ENCODE measurements at places on chromosomes 12 and 14.
A peak's percentile ranks its signal among the peaks of the same experiment; 100 is the strongest.

DNA sequence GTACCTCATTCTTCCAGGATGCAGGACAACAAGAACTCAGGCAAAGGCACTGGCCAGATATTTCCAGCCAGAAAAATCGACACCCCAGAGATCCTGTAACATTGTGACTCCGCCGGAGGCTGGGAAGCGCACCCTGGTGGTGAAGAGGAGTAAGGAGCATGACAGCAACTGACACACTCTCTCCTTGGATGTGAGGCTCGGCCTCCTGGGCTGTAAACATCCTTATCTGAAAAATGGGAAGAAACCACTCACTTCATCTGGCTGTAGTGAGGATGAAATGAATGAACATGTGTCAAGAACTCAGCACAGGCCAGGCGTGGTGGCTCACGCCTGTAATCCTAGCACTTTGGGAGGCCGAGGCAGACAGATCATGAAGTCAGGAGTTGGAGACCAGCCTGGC lies 27.5 kb downstream of the TCHP start:
- peak; percentile 36 for DNase-seq

DNA sequence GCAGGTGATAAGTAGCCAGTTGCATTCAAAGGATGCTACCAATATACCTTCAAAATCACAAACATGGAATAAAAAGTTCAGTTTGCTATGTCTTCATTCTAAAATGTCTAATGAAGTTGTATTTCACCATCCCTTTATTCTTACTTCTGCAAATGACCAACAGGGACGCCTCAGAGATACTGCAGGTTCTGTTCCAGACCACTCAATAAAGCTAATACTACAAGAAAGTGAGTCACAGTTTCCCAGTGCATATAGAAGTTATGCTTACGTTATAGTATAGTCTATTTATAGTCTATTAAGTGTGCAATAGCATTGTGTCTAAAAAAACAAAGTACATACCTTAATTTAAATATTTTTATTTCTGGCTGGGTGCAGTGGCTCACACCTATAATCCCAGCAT lies 29.3 kb upstream of the EIF5 start:
- DNase-seq = no peak

- DNase-seq = no peak
Measured at GRCh38 chr12:113232840-113233585, 11.7 kb downstream of the TPCN1 start.

DNA sequence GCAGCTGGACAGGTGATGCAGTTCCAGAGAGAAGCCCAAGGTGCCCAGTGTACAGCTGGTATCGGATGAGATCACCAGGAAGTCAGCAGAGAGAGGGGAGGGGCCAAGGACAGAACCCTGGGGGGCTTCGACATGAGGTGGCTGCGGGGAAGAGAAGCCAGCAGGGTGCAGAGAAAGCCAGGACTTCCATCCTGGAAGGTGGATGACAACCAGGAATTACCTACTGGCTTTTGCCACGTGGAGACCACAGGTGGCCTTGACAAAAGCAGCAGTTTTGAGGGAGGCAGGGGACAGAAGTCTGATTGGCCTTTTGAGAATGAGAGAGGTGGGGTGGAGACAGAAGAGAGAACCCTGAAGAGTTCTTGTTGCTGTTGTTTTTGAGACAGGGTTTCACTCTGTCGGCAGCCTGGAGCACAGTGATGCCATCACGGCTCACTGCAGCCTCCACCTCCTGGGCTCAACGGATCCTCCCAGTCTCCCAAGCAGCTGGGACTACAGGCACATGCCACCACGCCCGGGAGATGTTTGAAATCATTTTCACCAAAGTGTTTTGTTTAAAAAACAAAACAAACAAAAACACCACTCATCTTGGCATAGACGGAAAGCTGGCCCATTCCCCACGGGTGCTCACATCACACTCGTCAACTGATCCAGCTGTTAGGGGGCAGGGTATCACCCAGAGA lies 35.2 kb downstream of the CDC42BPB start:
- no peak for DNase-seq

- no peak for DNase-seq
Measured at GRCh38 chr12:40551466-40551865, 140.8 kb upstream of the CNTN1 start.

DNA sequence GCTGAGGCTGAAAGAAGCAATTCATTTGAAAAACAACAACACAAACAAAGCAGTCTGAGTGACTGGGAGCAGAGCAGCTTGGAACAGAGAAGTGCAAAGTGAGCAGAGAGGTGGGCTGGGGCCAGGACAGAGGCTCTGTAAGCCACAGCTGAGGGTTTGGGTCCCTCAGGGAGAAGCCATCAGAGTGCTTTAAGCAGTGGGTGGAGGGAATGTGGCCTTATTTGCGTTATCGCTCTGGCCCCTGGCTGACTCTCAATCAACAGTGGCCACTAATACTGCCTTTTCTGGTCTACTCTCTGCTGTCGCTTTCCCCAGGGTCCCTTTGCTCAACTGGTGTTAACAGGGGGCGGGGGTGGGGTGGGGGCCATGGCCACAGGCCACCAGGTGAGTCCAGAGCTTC lies 44.2 kb downstream of the IRF2BPL start:
- DNase-seq = no peak

DNA sequence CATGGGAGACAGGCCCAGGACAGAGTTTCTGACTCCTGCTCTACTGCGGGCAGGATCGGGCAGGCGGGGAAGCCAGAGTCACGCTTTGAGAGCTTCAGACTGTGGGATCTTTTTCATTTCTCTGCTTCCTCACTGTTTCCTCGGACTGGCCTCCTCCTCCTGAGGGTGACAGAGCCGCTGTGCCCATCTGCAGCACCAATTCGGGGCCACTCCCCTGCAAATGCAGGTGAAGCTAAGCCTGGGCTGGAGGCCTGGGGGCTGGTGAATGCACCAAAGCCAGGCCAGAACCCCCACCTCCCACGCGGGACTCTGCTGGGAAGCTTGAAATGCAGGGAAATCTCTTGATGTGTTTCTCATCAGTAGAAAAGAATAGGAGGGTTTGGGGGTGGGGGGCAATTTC lies 77.5 kb downstream of the FOXN3 start:
- no peak for DNase-seq

GRCh38 chr14:75986439-75986765 lies 839 bp downstream of the IFT43 start:
- DNase-seq = no peak

DNA sequence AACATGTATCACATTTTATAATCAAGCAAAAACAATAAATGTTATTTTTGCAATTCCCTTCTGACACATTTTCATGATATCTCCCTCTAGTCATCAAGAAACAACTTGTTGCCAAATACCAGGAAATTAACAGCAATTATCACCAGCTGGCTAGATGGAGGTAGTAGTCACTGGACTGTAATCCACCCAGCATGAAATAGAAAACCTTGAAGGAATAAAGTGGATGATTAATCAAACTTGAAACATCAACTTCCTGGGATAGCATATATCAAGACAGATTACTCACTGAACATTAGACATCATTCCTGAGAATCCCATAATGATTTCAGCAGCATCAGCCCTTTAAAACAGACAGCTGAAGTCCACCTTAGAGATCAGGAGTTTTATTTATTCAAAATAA lies 259.0 kb downstream of the CCDC59 start:
- DNase-seq = no peak

DNA sequence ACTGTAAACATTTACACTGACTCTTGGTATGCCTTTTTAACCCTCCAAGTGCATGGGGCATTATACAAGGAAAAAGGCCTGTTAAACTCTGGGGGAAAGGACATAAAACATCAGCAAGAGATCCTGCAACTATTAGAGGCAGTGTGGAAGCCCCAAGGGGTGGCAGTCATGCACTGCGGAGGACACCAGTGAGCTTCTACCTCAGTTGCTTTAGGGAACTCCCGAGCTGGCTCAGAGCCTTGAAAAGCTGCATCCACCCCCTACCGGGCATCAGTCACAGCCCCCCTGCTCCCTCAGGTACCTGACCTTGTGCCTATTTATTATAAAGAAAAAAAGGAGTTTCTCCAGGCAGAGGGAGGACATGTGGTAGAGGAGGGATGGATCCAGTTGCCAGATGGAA lies 695.6 kb upstream of the LMO3 start:
- no peak for DNase-seq

DNA sequence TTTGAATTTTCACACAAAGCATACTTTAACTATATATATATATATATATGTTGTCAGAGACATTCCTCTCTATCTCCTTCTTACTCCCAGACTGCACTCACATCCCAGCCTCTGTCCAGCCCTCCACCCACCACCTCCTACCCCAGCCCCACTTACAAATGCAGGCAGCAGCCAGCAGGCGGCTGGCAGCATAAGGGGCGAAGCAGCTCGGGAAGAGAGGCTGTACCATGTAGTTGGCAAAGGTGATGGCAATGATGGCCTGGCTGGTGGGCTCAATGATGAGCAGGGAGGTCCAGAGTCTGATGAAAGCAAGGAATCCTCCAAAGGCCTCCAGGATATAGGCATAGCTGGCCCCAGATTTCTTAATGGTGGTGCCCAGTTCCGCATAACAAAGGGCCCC lies 2.5 kb downstream of the SLC7A7 start:
- no peak for DNase-seq

- no peak for DNase-seq
Measured at GRCh38 chr12:45934956-45935355, 55.4 kb downstream of the SCAF11 start.

Data from AML-193 (cell line).